CD4-positive, CD25-positive, alpha-beta regulatory T cell (primary cell): ENCODE measurements at places on chromosomes 4 and X. TPM values are rescaled to one million over a fixed set of nuclear protein-coding genes. Genes with fewer than 3 reads are reported as not detected.

Gene NDNF
- not detected for total RNA-seq

Gene TCEANC
- total RNA-seq: 7.0 TPM

Gene LRRC66
- total RNA-seq: 0.37 TPM

DNA sequence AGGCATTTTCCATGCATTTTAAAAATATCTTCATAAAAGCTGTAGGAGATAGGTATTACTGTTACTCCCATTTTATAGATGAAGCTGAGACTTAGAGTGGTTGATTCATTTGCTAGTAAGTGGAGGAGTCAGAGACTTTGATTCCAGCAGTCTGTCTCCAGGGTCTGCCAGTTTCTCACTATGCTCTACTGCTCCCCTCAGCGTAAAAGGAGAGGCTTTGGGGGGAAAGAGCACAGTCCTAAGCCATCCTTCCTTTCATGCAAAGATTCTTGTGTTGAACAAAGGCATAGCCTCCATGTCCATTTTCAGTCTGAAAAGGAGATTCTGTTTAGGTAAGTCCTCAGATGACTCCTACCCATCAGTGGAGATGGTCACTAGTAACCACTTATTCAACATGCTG is 117.7 kb upstream of the TMEM150C start:
- H3K36me3 ChIP-seq: no peaks in the 10 kb centered on the region
- H3K27me3 ChIP-seq: peaks cover 2% of the 10 kb centered on the region
- H3K4me3 ChIP-seq: no peak overlapping the region
- no peaks in the 10 kb centered on the region for H3K4me1 ChIP-seq

DNA sequence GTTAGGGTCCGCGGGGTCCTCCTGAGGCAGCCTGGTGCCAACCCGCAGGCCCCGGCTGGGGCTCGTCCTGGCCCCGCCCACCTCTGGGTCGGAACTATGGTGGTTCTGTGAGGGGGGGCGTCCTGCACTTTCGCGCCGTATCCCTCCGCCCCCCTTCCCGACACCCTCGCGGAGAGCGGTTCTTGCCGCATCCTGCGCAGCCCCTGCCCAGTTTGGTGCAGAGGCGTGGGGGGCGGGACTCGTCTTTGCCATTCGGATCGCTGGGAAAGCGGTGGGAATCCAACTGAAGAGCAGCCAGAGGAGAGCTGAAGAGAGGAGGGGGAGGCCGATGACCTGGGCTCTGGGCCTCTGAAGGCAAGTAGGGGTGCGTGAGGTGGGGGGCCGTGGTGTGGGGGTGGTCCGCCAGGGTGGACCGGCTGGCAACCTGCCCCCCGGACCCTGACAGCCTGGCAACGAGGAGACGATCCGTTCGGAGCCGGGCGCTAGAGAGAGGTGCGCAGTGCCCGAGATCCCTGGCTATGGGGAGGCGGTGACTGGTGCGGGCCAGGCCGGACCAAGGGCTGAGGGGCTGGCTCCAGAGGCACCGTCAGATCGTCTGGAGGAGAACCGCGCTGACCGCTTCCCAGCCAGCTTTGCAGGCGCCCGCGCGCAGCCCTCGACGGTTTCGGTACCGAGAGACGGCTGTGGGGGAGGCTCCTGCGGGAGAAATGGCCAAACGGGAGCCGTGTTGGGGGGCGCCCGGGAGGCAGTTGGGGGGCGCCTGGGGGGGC is at the start of gene GPRASP1:
TSS of gene GPRASP1 (plus strand) at position 242 of the 770 bp plus-strand sequence. CDS start 2,431 bp downstream, outside the sequence.
- H3K27ac ChIP-seq: peak within 1 kb of the TSS; percentile 61
- no peaks in the 10 kb centered on the region for H3K27me3 ChIP-seq
- peaks cover 7% of the 10 kb centered on the region for H3K4me1 ChIP-seq
- no peaks in the 10 kb centered on the region for H3K36me3 ChIP-seq

Gene ITGB1BP2
- total RNA-seq: 1.4 TPM

DNA sequence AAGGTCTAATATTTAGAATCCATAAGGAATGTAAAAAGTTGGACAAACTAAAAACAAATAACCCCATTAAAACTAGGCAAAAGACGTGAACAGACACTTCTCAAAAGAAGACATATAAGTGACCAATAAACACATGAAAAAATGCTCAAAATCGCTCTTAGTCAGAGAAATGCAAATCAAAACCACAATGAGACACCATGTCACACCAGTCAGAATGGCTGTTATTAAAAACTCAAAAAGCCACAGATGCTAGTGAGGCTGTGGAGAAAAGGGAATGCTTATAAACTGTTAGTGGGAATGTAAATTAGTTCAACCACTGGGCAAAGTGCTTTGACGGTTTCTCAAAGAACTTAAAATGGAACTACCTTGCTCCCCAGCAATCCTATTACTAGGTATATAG is 674.3 kb upstream of the MAGEB2 start:
- no peak overlapping the region for H3K4me3 ChIP-seq
- H3K4me1 ChIP-seq: no peaks in the 10 kb centered on the region
- no peak overlapping the region for H3K27ac ChIP-seq
- H3K27me3 ChIP-seq: no peaks in the 10 kb centered on the region
- no peak for DNase-seq
- H3K36me3 ChIP-seq: no peaks in the 10 kb centered on the region

- no peak for DNase-seq
- H3K4me1 ChIP-seq: no peaks in the 10 kb centered on the region
- H3K36me3 ChIP-seq: no peaks in the 10 kb centered on the region
- no peak overlapping the region for H3K27ac ChIP-seq
- peaks cover 2% of the 10 kb centered on the region for H3K27me3 ChIP-seq
Observed at GRCh38 chr4:87838890-87839591, 6.3 kb downstream of the MEPE start.

DNA sequence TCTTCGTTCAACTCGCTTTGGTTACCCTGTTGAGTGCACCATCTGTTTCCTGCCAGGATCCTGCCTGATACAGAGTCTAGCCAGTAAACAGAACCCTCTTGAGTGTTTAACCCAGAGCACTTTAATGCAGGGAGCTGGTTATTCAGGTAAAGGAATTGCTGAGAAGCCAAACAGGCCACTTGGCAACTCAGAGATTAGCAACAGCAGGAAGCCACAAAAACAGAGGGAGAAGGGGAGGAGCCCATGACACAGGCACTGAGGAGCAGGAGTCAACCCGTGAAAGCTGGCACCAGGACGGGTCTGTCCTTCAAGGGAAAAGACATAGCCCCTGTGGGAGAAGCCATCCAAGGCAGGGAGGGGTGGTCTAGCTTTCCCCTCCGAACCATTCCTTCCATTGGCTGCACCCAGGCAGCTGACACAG is 641.4 kb downstream of the ZNF674 start:
- H3K36me3 ChIP-seq: no peaks in the 10 kb centered on the region
- H3K4me3 ChIP-seq: no peak overlapping the region
- no peak overlapping the region for H3K27ac ChIP-seq
- H3K27me3 ChIP-seq: no peaks in the 10 kb centered on the region

Gene EFHC2
- total RNA-seq: 1.1 TPM

GRCh38 chrX:40446921-40447320 is 133.8 kb upstream of the ATP6AP2 start:
- H3K27ac ChIP-seq: no peak overlapping the region
- H3K4me3 ChIP-seq: no peak overlapping the region
- H3K27me3 ChIP-seq: no peaks in the 10 kb centered on the region
- H3K36me3 ChIP-seq: no peaks in the 10 kb centered on the region
- DNase-seq: no peak

Gene USP51
- 2.0 TPM for total RNA-seq

- DNase-seq: no peak
- no peaks in the 10 kb centered on the region for H3K36me3 ChIP-seq
- no peaks in the 10 kb centered on the region for H3K27me3 ChIP-seq
- no peak overlapping the region for H3K4me3 ChIP-seq
- no peaks in the 10 kb centered on the region for H3K4me1 ChIP-seq
Observed at GRCh38 chr4:126209147-126209546, 894.4 kb downstream of the FAT4 start.

DNA sequence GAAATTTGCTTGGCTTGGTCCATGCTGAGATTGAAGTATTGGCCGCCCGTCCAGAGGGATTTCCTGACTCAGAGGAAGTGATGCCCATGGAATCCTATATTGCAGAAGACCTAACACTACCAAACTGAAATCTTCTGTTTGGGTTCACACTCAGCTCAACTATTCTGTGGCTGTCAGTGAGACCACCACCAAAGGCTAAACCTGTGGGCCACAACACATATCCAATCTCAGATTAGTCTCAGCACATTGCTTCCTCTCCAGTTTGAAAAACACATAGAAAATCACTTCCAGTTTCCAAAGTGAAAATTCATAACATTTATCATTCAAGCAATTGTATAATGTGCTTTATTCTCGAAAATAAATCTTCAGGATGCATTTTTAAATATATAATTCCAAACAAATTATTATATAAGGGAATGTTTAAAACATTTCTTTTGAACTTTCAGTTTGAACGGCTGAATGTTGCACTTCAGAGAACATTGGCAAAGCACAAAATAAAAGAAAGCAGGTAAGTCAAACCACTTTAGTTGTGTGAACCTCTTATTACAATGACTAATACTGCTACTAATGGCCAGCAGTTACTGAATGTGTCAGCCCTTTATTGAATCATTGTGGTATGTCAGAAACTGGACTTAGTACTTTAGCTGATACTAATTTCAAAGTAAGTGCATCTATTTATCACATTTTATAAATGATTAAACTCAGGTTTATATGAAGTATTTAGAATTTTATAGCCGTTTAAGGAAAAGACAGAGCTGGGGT is 37.0 kb downstream of the GUCY1A1 start:
- no peaks in the 10 kb centered on the region for H3K4me1 ChIP-seq
- DNase-seq: no peak
- H3K36me3 ChIP-seq: no peaks in the 10 kb centered on the region
- no peak overlapping the region for H3K4me3 ChIP-seq

DNA sequence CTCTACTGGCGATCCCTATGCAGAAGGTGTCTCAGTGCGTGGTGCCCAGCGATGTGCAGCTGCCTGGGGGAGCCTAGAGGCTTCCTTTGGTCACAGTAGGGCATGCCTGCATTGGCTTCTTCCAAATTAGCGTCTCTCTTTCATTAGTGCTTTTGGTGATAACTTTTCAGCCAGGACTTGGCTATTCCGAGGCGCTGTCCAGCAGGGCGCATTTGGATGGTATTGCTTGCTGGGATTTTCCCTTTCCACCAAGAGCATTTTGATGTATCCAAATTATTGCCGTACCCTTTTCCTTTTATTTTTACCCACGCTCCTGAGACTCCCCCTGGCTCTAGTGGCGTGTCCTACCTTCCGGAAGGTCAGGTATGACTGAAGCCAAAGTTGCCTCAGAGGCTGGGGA is 101.4 kb downstream of the SORCS2 start:
- no peak overlapping the region for H3K4me3 ChIP-seq
- H3K36me3 ChIP-seq: no peaks in the 10 kb centered on the region

DNA sequence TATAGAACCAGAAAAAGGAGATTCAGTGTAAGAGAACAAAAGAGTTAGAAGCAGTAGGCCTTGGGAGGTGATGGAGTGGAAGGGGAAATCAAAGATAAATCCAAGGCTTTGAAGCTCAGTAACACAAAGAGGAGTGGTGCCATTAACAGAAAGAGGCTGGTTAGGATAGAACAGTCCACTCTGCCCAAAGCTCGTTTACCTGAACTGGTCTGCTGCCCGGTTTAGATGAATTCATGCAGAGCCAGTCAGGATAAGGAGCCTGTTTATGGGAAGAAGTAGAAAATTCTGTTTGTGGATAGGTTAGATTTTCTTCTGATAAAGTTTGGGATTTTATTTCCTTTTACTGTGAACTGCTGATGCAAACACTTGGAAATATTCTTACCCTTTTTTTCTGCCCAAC is 80.6 kb downstream of the HMGB2 start:
- no peak overlapping the region for H3K4me3 ChIP-seq
- no peak overlapping the region for H3K27ac ChIP-seq
- no peaks in the 10 kb centered on the region for H3K4me1 ChIP-seq
- H3K36me3 ChIP-seq: peaks cover 1% of the 10 kb centered on the region
- H3K27me3 ChIP-seq: no peaks in the 10 kb centered on the region
- DNase-seq: no peak

DNA sequence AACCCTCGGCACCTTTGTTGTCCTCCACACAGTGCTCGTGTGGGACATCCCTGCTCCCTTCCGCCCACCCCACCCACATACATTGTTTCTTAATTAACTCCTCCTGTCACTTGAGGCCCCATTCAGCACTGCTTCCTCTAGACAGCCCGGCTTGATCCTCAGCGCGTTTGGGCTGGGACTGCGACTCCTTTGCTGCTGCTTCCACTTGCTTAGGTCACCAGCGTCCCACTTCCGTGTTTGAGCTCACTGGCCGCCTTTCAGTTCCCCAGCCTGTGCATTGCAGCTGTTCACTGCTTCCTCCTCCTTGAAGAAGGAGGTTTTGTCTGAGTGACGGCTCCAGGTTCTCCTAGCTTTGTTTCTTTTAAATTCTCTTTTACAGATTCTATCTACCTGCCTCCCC is 16.1 kb downstream of the RNF4 start:
- H3K27me3 ChIP-seq: no peaks in the 10 kb centered on the region
- H3K4me1 ChIP-seq: peaks cover 83% of the 10 kb centered on the region
- peak overlapping the region; percentile 69 for H3K27ac ChIP-seq
- H3K4me3 ChIP-seq: peak overlapping the region; percentile 64

- H3K27ac ChIP-seq: no peak overlapping the region
- no peaks in the 10 kb centered on the region for H3K27me3 ChIP-seq
- no peaks in the 10 kb centered on the region for H3K4me1 ChIP-seq
Observed at GRCh38 chrX:12548746-12549145, 242.5 kb upstream of the PRPS2 start.

- no peak overlapping the region for H3K27ac ChIP-seq
- no peak for DNase-seq
- H3K4me3 ChIP-seq: no peak overlapping the region
- no peaks in the 10 kb centered on the region for H3K4me1 ChIP-seq
- no peaks in the 10 kb centered on the region for H3K36me3 ChIP-seq
Observed at GRCh38 chr4:124590480-124590879, 122.1 kb downstream of the ANKRD50 start.

- no peaks in the 10 kb centered on the region for H3K27me3 ChIP-seq
- no peak overlapping the region for H3K27ac ChIP-seq
- no peak overlapping the region for H3K4me3 ChIP-seq
- no peaks in the 10 kb centered on the region for H3K4me1 ChIP-seq
- no peak for DNase-seq
Observed at GRCh38 chr4:13678186-13678924, 50.8 kb upstream of the BOD1L1 start.

Gene MANBA
- 21.2 TPM for total RNA-seq

DNA sequence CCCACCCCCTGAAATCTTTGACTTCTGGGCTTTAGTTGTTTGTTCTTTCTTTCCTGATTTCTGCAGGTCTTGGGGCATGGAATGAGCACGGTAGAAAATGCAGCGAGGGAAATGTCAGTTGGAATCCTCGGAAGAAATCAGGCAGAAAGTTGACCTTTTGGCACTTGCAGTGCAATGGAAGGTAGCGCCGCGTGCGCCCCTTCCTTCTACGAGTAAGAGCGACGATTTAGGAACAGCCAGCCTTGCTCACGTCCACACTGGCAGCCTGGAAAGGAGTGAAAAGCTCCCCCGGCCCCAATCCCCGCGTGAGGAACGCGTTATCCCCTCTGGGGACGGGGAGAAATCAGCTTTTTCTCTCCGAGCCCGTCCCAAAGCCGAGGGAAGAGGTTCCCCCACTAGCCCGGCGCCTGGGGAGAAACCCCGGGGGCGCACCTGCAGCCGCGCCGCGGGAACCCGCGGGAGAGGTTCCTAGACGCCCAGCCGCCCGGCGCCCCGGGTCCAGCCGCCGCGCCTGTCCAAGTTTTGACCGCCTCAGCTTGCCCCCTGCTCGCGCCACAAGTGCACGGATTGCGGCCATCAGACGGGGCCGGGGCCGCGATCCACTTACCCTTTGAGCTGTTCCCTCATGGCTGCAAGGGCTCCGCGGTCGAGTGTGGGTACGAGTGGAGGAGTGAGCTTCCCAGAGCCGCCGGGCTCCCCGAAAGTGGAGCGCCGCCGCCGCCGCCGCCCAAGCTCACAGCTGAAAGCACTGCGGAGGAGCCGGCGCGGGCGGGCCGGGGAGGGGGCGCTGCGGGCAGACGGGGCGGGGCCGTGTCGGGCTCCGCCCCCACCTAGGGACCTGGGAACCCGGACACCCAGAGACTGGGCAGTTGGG is 194.6 kb upstream of the FTHL17 start:
- H3K27me3 ChIP-seq: no peaks in the 10 kb centered on the region
- H3K36me3 ChIP-seq: no peaks in the 10 kb centered on the region
- DNase-seq: no peak
- no peak overlapping the region for H3K4me3 ChIP-seq
- no peak overlapping the region for H3K27ac ChIP-seq
